ENCODE measurements at places on chromosomes 12 and 14.

DNA sequence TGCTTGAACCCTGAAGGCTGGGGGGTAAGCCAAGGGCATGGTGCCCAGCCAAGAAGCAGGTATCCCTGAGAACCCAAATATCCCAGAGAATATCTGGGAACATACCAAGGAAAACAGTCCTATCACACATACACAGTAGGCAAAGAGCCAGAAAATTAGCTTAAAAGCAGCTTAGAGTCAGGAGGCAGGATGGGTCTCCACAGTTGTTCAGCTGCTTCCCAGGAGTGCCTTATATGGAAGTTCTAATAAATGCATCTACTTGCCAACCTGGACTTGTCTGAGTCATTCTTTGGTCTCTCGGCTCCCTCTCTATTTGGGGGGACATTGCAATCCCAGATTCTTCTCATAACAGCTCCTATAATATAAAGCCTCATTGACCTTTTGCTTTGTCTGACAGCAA lies 9.0 kb upstream of the GPR135 start:
- DNase-seq = no peak

- no peak for DNase-seq
Measured at GRCh38 chr12:14410841-14411569, 45.5 kb downstream of the ATF7IP start.

GRCh38 chr12:47835831-47836155 lies 16.1 kb upstream of the HDAC7 start:
- DNase-seq = no peak

- DNase-seq = no peak
Measured at GRCh38 chr12:26101350-26101734, 23.5 kb downstream of the BHLHE41 start.

DNA sequence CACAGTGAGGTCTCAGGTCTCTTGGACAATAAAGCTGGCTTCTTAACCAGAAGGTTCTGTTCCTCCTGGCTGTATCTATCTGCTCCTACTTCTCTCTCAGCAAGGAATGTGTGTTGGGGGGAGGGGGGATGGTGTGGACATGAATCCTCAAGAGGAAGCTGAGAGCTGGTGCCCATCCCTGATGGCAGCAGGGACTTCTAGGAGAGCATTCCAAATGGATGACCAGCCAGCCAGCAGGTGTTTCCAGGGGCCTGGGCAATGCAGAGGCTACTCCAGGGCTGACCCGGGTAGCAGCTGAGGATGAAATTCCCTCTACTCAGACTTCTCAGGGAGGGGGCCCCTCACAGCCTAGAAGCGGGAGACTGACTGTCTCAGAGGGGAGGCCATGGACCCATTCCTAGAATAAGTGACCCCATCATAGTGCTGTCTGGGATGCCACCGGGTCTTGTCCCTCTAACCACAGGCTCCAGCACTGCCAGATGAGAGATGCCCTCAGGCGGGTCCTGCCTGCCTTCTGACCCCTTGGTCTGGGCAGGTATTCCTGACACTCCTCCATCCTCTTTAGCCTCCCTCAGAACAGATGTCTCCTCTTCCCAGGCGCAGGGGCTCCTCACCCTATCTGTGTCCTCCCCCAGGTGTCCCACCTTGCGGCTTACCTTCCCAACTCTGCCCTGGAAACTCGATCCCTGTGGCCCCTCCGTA lies 1.2 kb downstream of the RAB15 start:
- DNase-seq = no peak

DNA sequence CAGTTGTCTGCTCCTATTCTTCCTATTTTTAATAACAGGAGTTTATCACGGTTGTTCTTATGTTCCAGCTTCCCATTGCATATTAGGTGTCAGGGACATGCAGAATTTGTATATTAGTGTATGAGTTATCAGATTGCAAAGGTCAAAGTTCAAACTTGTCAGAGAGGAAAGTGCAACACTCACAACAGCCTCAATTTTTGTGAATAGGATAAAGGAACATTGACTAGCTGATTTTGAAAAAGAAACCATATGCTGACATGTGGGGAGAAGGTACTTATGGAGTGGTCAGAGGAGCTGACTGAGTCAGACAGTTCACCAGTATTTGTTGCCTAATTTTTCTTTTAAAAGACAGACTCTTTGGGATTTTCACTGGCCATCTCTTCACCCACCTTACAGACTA lies 222.1 kb downstream of the C12orf50 start:
- no peak for DNase-seq

DNA sequence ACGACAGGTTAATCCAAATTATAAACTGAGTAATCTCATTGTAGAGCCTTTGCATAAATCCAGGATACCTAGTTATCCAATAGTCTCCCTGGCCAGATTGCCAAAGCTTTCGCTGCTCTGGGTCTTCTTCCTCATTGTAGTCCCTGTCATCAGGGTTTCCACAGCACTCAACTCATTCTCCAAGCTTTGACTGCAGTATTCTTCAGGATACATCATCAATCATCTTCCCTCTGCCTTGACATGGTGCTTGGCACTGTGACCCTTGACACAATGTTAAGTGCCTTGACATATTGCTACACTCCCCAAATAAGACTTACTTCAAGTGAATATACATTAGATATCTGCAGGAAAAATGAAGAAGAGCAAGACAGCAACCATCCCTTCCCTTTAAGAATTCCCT lies 60.1 kb upstream of the RESF1 start:
- DNase-seq = no peak

DNA sequence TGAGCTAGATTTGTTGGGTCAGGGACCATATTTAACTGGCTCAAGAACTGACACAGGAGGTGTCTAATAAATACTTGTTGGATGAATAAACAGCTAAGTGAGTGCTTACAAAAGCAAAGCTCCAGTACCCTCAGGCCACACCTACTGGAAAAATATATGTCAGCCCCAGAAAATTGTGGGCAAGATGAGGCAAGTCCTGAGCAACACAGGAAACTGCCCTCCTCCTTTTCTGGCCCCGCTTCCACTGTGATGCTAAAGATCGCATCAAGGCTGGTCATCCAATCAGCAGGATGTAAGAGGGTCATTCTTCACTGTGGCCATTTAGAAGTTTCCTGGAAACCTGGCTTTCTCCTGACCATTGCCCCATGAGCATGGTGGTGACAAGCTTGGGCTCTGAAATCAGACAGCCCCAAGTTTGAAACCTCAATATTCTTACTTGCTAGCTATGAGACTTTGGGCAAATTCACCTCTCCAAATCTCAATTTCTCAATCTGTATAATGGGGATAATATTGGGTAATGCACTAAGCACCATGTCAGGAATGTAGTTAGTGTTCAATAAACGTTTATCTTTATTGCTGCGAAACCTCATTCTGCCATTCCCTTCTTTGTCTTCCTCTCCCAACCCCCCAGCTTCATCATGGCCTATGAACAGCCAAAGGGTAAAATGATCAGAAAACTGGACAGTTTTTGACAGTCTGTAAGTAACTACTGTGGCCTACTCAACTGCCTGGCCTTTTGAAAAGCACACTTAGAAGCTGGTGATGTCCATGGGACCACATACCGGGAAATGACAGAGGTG lies 139.3 kb upstream of the PZP start:
- no peak for DNase-seq

- no peak for DNase-seq
Measured at GRCh38 chr14:102046337-102047278, 40.2 kb downstream of the HSP90AA1 start.

- DNase-seq = no peak
Measured at GRCh38 chr14:40713387-40713786, 893.3 kb upstream of the LRFN5 start.

DNA sequence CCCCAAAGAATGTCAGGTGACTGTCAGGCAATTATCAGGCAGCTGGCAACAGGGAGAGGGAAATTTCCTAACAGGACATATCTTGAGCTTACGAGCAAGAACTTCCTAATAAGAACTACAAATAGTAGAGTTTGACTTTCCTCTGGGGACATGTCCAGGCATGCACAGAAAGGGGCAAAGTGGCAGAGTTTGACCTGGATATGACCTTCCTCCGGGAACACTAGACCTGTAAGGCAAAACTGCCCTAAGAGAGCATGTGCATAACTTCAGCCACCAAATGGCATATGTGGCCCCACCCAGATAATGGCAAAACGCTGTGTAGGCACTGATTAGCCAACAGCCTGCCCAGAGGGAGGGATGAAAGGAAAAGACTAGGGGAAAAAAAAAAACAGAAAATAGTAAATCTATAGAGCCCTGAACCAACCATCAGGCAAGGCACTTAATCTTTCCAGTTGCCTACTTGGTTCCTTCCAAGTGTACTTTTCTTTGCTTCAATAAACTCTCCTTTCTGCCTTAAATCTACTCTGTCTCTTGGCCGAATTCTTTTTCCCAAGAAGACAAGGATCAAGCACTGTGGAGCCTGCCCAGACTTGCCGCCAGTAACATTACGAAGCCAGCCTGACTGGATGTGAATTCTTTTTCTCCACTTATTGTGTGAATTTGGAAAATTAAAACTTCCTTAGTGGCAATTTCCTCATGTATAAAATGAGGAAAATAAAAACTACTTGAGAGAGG lies 164.1 kb downstream of the SPTSSA start:
- no peak for DNase-seq

- no peak for DNase-seq
Measured at GRCh38 chr12:47860279-47860841, 40.7 kb upstream of the HDAC7 start.

All from stimulated activated CD4-positive, alpha-beta T cell treated with anti-CD3 and anti-CD28 coated beads, Interleukin-15, amount 100 ng/mL, for 1 hour (primary cell).